ENCODE measurements at places on chromosomes 13 and 19.
A peak's percentile ranks its signal among the peaks of the same experiment; 100 is the strongest.

DNA sequence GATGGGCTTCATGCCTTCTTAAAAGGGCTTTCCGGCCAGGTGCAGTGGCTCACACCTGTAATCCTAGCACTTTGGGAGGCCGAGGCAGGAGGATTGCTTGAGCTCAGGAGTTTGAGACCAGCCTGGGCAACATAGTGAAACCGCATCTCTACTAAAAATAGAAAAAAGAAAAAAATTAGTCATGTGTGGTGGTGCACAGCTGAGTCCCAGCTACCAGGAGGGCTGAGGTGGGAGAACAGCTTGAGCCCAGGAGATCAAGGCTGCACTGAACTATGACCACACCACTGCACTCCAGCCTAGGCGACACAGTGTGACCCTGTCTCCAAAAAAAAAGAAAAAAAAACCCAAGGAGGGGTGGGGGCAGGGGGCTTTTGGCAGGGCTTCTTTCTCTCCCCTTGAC, 7.2 kb downstream of the CARS2 start:
- H3K27ac ChIP-seq: no peak overlapping the region
- no peak overlapping the region for H3K4me3 ChIP-seq
- peaks cover 6% of the 10 kb centered on the region for H3K4me1 ChIP-seq
- DNase-seq: no peak
- H3K27me3 ChIP-seq: no peaks in the 10 kb centered on the region

GRCh38 chr13:87709947-87710346, 38.8 kb downstream of the SLITRK5 start:
- no peaks in the 10 kb centered on the region for H3K36me3 ChIP-seq
- H3K27ac ChIP-seq: no peak overlapping the region
- H3K27me3 ChIP-seq: no peaks in the 10 kb centered on the region
- DNase-seq: no peak
- no peak overlapping the region for H3K4me3 ChIP-seq

GRCh38 chr19:3285647-3286176, 61.3 kb downstream of the CELF5 start:
- no peak overlapping the region for H3K27ac ChIP-seq
- H3K4me3 ChIP-seq: no peak overlapping the region
- no peak for DNase-seq
- H3K4me1 ChIP-seq: no peaks in the 10 kb centered on the region
- H3K36me3 ChIP-seq: no peaks in the 10 kb centered on the region

GRCh38 chr13:20824762-20825476, 51.2 kb upstream of the EEF1AKMT1 start:
- no peaks in the 10 kb centered on the region for H3K27me3 ChIP-seq
- no peak overlapping the region for H3K4me3 ChIP-seq
- H3K36me3 ChIP-seq: peaks cover 23% of the 10 kb centered on the region
- DNase-seq: no peak

DNA sequence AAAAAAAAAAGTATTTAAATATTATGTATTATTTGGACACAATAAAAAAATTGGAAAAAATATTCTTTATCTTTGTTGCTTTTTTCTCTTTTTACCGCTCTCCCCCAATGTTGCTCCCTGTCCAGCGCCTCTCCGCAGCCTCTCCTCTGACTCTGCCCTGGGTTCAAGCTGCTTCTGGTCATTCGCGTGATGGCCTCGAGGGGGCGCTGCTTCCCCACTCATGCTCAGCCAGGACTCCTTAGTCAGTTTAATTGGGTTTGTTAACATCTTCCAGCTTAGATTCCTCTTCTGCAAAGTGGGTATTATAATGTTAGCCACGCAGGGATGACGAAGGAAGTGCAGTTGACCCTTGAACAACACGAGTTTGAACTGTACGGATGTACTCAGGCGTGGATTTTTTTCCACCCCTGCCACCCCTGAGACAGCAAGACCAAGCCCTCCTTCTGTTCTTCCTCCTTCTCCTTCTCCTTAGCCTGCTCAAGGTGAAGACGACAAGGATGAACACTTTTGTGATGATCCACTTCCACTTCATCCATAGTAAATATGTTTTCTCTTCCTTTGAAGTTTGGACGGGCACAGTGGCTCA, 4.9 kb upstream of the NWD1 start:
- H3K4me3 ChIP-seq: no peak overlapping the region
- no peaks in the 10 kb centered on the region for H3K27me3 ChIP-seq
- H3K4me1 ChIP-seq: no peaks in the 10 kb centered on the region
- DNase-seq: peak; percentile 61
- H3K36me3 ChIP-seq: no peaks in the 10 kb centered on the region
- no peak overlapping the region for H3K27ac ChIP-seq

All from DND-41 (cell line).